ENCODE measurements at places on chromosomes 7 and 10. TPM values are rescaled to one million over a fixed set of nuclear protein-coding genes. Genes with fewer than 3 reads are reported as not detected.

Gene PARP12
- 13.6 TPM for total RNA-seq

Gene IRF5
- 8.4 TPM for total RNA-seq

Gene RTKN2
- total RNA-seq: 2.1 TPM

Gene CFTR
- 0.16 TPM for total RNA-seq

Gene SUN3
- total RNA-seq: not detected

Gene CYP26A1
- not detected for total RNA-seq

Gene PILRA
- 1.1 TPM for total RNA-seq

Gene FFAR4
- not detected for total RNA-seq

Gene BAMBI
- total RNA-seq: 1.2 TPM

Gene UFSP1
- total RNA-seq: 4.6 TPM

Gene MYOZ1
- total RNA-seq: not detected

Gene CCDC172
- total RNA-seq: not detected

Gene HOXA4
- total RNA-seq: not detected

Gene MCM10
- 55.4 TPM for total RNA-seq

Gene TMEM273
- total RNA-seq: 35.3 TPM

Gene ANKRD61
- 0.32 TPM for total RNA-seq

Gene AZGP1
- total RNA-seq: 0.63 TPM

Gene CRPPA
- total RNA-seq: 1.2 TPM

Gene AMPH
- total RNA-seq: not detected

Gene CHAT
- not detected for total RNA-seq

Gene CACNA2D1
- 0.03 TPM for total RNA-seq

Gene GJD4
- not detected for total RNA-seq

Gene RASA4B
- total RNA-seq: 35.7 TPM

Gene HOGA1
- total RNA-seq: not detected

Gene CALHM3
- not detected for total RNA-seq

Gene HOXA7
- total RNA-seq: not detected

Gene TPST1
- 1.1 TPM for total RNA-seq

Gene LIPJ
- not detected for total RNA-seq

Gene OLAH
- not detected for total RNA-seq

Gene AOC1
- 0.10 TPM for total RNA-seq

Gene MYL10
- total RNA-seq: not detected

Gene KIAA1549
- total RNA-seq: 0.27 TPM

Gene ACSM6
- total RNA-seq: not detected

Gene SFMBT2
- total RNA-seq: 22.0 TPM

Gene PPP1R9A
- total RNA-seq: 0.16 TPM

Gene MET
- total RNA-seq: 0.92 TPM

Gene PCLO
- not detected for total RNA-seq

Gene ZNF467
- total RNA-seq: 0.08 TPM

Gene FANK1
- 0.37 TPM for total RNA-seq

Gene UNCX
- not detected for total RNA-seq

Gene LAMB1
- total RNA-seq: 0.30 TPM

Gene ASZ1
- total RNA-seq: not detected

Gene TACR2
- not detected for total RNA-seq

Gene SPAM1
- total RNA-seq: not detected

Gene OR2A12
- not detected for total RNA-seq

Gene APBB1IP
- total RNA-seq: 40.6 TPM

Gene SLC39A12
- not detected for total RNA-seq

Gene ADAM12
- total RNA-seq: 0.51 TPM

Gene PLAC9
- total RNA-seq: not detected

Gene ITIH2
- total RNA-seq: 0.32 TPM

Gene GHRHR
- total RNA-seq: not detected

Gene CTAGE4
- total RNA-seq: 1.6 TPM

Gene ASAH2
- total RNA-seq: 5.6 TPM

Gene FKBP6
- total RNA-seq: not detected

Gene CFAP43
- 0.20 TPM for total RNA-seq

Gene INA
- 0.38 TPM for total RNA-seq

Gene CALN1
- total RNA-seq: 0.10 TPM

Gene ZNF365
- 1.3 TPM for total RNA-seq

Data from activated T-cell treated with anti-CD3 and anti-CD28 coated beads, Interleukin-2, amount 50 U/mL, for 4 hours (primary cell).